Neural crest cell (in vitro differentiated cells): ENCODE measurements at places on chromosomes 5 and 9. TPM values are rescaled to one million over a fixed set of nuclear protein-coding genes. Genes with fewer than 3 reads are reported as not detected.
A peak's percentile ranks its signal among the peaks of the same experiment; 100 is the strongest.

GRCh38 chr9:15244001-15244441 is 63.0 kb downstream of the TTC39B start:
- peaks cover 14% of the 10 kb centered on the region for H3K4me1 ChIP-seq
- no peak for DNase-seq
- no peaks in the 10 kb centered on the region for H3K36me3 ChIP-seq
- H3K4me3 ChIP-seq = no peak overlapping the region
- no peaks in the 10 kb centered on the region for H3K27me3 ChIP-seq
- H3K27ac ChIP-seq = peak overlapping the region; percentile 85

- H3K36me3 ChIP-seq = peaks cover 82% of the 10 kb centered on the region
- H3K27me3 ChIP-seq = no peaks in the 10 kb centered on the region
- H3K4me3 ChIP-seq = no peak overlapping the region
- H3K4me1 ChIP-seq = peaks cover 12% of the 10 kb centered on the region
- H3K27ac ChIP-seq = peak overlapping the region; percentile 40
Measured at GRCh38 chr5:72194846-72195245, 87.6 kb downstream of the MAP1B start.

DNA sequence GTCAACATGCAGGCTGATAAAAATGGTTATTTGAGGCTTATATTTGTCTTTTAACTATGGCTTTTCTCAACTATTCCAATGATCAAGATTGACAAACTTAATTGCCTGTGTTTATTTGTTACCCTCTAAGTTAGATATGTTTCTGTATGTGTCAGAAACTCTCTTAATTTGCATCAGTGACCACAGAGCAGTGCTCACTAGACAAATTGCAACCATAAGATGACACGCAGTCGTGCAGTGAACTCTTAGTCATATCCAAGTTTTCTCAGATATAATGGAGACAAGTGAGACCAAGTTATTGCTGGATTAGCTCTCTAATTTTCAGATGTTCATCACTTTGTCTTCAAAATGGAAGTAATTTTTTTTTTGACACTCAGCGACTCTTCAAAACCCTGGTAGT is 342.2 kb upstream of the RFX3 start:
- H3K27me3 ChIP-seq = no peaks in the 10 kb centered on the region
- H3K27ac ChIP-seq = no peak overlapping the region
- no peak overlapping the region for H3K4me3 ChIP-seq
- no peak for DNase-seq

Gene WNT8A
- total RNA-seq = not detected in 2 replicates

Gene SELENOP
- total RNA-seq = 2.0 and 2.2 TPM in 2 replicates
